ENCODE measurements at places on chromosomes 3 and 15. TPM values are rescaled to one million over a fixed set of nuclear protein-coding genes. Genes with fewer than 3 reads are reported as not detected.

- no peak for DNase-seq
Observed at GRCh38 chr3:114444216-114444615, 150.4 kb downstream of the TIGIT start.

DNA sequence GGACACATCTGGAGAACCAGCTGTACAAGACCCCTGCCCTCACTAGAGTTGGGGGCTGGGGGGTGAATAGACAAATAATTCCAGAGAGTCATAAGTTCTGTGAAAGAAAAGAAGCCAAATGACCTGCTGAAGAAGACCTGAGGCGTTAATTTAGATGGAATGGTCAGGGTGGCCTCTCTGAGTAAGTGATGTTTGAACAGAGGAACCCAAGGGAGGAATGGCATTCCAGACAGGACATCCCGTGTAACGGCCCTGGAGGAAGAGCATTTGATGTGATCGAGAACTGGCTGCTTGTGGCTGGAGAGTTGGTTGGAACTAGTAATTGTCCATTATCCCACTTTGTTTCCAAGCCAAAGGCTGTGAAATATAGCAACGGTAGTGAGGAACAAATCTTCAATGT lies 1.7 kb downstream of the NR2C2 start:
- DNase-seq: no peak

- DNase-seq: no peak
Observed at GRCh38 chr3:175346573-175347356, 487.6 kb downstream of the NAALADL2 start.

GRCh38 chr3:37115446-37115845 lies 58.9 kb downstream of the LRRFIP2 start:
- no peak for DNase-seq

- DNase-seq: no peak
Observed at GRCh38 chr3:48492461-48493202, 11.3 kb downstream of the SHISA5 start.

DNA sequence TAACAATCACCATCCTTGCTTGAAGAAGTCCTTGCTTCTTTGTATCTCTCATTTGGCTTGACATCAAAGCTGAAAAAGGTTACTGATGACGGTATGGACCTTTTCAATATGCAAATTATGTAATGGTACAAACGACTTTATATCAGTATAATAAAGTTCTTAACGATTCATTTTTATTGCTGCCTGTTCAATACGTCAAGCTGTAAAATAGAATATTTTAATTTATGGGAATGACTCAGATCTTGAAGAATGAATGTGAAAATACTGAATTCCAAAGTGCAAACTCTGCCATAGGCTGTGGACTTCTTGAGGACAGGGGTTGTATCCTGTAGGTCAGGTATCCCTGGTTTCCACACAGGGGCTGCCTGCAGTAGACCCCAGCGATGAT lies 156.2 kb downstream of the PLCL2 start:
- DNase-seq: no peak

DNA sequence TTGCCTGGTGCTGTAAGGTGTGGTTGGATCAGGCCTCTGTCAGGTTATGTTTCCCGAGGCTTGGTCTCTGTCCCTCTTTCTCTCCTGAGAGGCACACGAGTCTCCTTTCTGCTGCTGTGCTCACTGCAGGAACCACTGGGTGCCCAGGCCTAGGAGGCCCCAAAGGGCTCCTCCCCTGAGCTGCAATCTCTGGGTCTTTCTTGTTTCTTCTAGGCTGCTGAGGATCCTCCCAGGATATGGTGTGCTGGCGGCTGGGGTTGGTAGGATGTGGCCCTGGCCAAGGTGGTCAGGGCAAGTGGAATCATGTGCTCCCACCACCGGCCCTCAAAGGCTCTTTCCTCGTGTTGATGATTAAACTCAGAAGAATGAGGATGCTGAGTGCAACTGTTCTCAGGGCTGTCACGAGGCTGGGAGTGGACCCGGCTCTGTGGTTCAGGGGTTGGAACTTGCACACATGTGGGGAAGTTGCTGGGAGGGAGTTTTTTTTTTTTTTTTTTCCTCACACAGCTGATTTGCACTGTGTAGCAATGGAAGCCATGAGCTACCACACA lies 43.6 kb upstream of the CTSH start:
- DNase-seq: no peak

GRCh38 chr15:63544258-63545026 lies 40.0 kb downstream of the USP3 start:
- no peak for DNase-seq

- DNase-seq: no peak
Observed at GRCh38 chr3:60585918-60586317, 665.3 kb downstream of the FHIT start.

DNA sequence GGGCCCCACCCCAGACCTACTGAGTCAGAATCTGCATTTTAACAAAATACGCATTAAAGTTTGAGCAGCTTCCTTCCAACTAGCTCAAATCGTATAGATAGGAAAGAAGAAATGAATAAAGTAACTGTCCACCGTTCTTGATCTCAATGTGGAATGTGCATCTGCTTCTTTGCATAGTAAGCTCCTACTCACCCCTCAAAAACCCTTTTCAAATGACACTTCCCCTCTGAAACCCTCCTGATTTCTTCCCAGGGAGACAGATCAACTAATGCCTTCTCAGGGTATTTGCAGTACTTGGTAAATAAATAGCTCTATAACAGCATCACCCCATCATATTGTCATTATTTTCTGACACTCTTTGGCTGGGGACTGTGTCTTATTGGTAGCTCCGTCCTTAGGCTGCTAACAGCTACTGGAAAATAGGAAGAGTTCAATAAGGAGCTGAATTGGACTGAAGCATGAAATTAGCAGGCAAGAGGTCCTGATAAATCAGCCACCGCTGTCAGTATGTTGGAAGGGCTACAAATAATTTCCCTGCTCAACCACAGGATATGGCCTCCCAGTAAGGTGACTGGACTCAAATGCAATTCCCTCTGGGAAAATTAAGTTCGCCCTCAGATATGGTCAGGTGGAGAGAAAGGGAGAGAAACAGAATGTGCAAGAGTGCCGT lies 10.2 kb downstream of the OXTR start:
- no peak for DNase-seq

DNA sequence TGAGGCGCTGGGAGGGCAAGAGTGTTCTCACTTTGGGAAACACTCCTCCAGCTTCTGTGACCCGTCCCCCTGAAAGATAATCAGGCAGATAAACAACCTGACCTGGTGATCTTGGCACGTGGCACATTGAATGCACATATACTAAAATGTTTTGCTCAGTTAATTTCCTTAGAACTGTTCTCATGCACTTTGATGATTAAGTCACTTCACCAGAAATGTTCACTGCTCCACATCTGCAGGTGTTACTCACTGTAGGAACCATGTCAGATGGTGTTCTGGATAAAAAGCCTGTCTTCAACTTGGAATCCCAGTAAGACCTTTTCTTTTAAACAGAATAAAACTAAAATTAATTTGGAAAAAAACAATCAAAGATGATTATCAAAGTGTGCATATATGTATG lies 24.6 kb upstream of the NIPA2 start:
- DNase-seq: peak; percentile 14

- peak; percentile 95 for DNase-seq
Observed at GRCh38 chr15:81000624-81001151, at the start of gene TLNRD1. Gene TLNRD1, plus strand, starts transcription at chr15:81000923. Its CDS starts 1,349 bp downstream, at chr15:81002272.

DNA sequence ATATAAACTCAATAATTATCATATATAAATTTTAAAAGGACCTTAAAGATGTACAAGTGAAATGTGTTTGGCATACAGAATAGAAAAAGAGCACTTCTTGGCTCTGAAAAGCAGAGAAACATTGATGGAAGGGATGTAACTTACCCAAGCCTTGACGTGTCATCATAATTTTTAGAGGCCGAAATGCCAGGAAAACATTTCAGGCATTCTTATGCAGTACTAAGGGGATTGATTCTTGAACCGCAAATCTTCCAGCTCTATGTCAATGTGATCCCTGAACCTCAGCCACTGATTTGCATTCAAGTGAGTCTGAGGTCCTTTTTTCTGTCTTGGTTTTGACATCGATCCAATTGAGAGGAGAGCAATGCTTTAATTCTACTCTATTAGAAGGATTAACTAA lies 97.8 kb downstream of the CLDN1 start:
- DNase-seq: no peak

GRCh38 chr15:76179023-76179422 lies 119.2 kb downstream of the TMEM266 start:
- DNase-seq: no peak

DNA sequence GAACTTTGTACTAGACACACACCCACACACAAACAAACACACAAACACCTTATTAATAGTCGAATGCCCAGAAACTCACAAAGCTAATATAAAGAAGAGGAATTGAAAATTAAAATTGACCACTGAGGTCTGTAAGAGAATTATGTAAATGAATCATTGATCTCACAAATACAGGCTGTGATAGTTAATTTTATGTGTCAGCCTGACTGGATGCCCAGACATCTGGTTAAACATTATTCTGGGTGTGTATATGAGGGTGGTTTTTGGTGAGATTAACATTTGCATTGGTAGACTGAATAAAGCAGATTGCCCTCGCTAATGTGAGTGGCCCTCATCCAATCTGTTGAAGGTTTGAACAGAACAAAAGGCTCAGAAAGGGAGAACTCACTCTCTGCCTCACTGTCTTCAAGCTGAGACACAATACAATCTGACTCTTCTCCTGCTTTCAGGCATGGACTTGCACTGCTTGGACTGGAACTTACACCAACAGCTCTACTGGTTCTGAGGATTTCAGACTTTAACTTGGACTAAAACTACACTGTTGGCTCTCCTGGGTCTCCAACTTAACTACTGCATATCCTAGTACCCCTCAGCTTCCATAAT lies 199.4 kb upstream of the TTC14 start:
- DNase-seq: no peak

DNA sequence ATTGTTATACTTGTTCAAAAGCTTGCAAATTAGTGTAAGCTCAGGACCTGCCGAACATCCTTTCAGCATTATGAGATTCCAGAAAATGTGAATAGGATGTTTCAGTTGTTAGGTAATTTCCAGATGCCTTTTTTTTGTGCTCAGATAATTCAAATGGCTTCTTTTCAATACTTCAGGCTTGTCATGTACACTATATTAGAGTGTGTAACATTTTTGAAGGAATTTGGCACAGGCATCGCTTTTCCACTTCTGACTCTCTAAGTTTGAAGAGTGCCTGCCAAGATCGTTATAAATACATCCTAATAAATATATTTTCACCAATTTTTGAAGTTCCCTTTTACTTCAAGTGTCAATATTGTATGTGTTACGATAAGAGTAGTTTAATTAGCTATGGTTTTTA lies 35.2 kb downstream of the CADM2 start:
- DNase-seq: no peak

DNA sequence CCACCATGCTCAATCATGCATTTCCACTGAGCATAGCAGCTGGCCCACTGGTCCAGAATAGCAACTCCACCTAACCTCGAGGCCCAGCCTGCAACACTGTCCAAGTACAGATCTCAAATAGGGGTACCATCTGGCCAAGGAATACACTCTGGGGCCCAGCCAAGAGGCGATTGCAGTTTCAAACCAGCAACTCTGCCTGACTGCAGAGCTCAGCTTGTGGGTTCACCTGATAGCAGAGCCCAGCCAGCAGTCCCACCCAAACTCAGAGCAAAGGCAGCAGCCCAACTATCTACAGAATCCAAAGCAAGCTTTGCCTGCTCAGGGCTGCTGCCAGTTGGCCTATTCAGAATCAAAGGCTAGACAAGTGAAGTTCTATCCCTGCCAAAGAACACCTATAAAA lies 30.5 kb downstream of the POLQ start:
- no peak for DNase-seq

DNA sequence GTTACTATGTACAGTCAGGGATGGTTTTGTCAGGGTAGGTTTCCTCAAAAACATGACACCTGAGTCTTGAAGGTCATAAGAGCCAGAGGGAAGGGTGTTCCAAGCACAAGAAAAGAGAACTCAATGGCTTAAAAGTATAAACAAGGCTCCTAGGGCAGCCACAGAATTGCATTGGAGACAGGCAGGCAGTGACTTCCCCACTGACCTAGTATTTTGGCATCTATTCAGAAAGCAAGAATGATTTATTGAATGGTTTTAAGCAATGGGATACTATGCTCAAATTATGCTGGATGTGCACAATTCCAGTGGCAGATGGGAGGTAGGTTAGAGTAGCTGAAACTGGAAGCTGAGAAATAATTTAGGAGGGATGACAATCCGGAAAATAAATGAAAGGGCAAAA lies 54.0 kb downstream of the TSC22D2 start:
- no peak for DNase-seq

DNA sequence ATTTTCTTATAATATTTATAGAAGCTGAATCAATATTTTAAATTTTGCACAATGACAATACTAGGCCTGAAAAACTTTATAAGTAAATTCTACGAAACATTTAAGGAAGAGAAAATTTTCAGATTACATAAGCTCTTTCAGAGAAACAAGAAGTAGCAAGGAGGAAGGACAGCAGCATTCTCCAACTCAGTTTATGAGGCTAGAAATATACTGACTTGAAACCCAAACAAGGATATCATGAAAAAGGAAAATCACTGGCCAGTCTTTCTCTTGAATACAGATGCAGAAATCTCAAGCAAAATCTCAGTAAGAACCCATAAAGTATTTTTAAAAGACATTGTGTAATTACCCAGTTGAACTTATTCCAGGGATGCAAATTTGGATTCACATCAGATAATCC lies 121.3 kb downstream of the STAC start:
- DNase-seq: no peak

The GRIP2 gene
- total RNA-seq: 0.71 TPM

The ARHGAP11A gene
- 2.0 TPM for total RNA-seq

The FBXL2 gene
- 4.9 TPM for total RNA-seq

The ZBTB11 gene
- total RNA-seq: 15.1 TPM

The CYP8B1 gene
- total RNA-seq: not detected

The A4GNT gene
- total RNA-seq: not detected

The HIGD2B gene
- total RNA-seq: not detected

The CHDH gene
- 1.4 TPM for total RNA-seq

The COL7A1 gene
- total RNA-seq: 0.84 TPM

The WNT5A gene
- 1.7 TPM for total RNA-seq

All from mesenteric fat pad (tissue), 1 donor.